ENCODE measurements at places on chromosomes 2 and 18.

- no peak for DNase-seq
Measured at GRCh38 chr18:9628984-9629383, 14.6 kb upstream of the PPP4R1 start.

DNA sequence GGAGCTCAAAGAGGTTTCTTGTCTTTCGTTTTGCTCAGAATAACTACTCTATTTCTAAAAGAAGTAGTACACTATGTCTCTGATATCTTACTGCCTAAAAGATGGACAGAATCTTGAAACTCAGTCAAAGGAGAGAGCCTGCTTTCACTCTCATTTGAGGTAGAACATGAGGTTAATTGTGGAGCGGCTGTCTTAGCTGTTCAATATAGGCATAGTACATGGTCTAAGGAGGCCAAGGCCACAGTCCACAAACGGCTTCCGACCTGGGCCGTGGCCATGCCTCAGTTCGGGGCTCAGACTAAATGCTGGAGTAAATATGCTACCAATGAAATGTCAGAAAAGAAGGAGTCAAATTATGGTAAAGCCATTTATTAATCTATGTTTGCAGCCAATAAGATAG lies 185.8 kb upstream of the ACAA2 start:
- DNase-seq: no peak

DNA sequence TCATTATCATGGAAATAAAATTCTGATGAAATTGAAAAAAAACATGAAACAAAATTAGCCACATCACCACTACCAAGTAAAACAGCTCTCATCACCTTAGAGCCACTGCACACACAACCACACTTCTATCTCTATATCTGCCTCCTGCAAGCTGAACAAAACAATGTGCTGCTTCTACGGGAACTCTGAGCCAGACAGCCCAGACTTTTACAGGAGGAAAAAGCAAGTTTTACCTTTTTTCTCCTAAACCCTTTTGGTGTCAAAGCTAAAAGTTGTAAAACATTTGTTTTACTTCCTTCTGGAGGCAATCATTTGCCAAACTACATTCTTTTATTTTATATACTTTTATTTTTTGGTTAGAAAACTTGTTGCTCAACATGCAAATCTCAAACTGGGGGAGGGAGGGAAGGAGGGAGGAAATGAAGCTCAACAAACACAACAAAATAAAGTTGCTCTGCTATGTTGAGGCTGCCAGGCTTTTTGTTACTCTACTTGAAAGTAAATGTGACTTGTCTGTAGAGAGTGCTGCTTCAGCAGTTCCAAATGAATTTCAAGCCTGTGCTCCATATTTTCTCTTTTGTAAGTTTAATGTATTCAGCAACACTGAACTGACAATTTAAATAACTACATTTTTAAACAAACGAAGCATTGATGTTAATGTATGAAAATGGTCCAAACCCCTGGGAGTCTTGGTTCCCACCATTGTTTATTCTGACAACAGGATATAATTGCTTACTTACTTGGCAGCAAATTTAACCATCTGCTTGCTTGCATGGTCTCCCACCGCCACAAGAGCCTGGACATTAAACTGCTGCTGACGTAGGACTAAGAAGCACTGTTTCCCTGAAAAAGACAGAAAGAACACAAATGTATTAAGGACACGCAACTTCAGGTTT lies 24.5 kb downstream of the DARS1 start:
- peak; percentile 69 for DNase-seq

GRCh38 chr2:212843409-212844199 lies 305.0 kb upstream of the ERBB4 start:
- DNase-seq: peak; percentile 90

DNA sequence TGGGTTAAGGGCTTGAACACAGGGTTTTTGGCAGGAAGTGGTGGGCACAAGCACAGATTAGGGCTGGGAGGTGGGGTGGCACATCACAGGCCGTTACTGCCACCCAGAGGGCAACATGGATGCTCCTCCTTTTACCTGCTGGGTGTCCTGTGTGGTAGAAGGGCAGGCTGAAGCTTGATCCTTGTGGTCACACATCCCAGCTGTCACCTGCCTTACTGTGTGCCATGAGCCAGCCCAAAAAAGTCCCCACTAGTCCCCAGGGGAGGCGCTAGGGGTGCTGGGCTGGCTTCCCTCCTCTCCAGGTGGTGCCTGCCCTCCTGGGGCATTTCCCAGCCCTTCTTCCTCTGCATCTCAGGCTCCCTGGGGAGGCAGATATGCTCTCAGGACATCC lies 50.5 kb upstream of the ALPP start:
- DNase-seq: no peak

DNA sequence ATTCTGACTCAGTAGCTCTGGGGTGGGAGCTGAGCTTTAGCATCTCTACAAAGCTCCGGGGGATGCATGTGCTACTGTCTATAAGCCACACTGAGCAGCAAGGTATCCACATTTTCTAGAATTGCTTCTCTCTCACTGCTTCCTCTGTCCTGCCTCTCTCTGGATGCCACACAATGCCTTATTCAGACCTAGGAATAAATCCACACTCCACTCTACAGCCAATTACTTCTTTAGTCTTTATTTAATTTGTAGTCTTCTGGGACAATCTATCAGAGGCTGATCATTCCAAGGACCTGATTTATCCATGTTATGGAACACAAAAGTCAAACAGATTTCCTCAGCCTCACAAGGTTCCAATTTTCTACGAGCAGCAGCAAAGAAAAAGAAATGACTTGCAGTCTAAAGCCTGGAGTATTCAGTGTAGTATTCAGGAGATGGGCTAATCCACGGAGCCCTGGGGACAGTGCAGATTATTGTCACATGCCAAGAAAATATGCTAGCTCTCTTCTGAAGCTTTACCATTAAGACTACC lies 4.4 kb downstream of the BCL2 start:
- no peak for DNase-seq

- DNase-seq: peak; percentile 93
Measured at GRCh38 chr18:22674272-22674671, 256.6 kb upstream of the CTAGE1 start.

- peak; percentile 96 for DNase-seq
Measured at GRCh38 chr2:55051026-55051866, 995 bp upstream of the RTN4 start.

Measured in endothelial cell of umbilical vein (primary cell).